ENCODE measurements at places on chromosomes 11 and 22.

GRCh38 chr11:35160246-35160824, 21.4 kb downstream of the CD44 start:
- DNase-seq: peak; percentile 45

DNA sequence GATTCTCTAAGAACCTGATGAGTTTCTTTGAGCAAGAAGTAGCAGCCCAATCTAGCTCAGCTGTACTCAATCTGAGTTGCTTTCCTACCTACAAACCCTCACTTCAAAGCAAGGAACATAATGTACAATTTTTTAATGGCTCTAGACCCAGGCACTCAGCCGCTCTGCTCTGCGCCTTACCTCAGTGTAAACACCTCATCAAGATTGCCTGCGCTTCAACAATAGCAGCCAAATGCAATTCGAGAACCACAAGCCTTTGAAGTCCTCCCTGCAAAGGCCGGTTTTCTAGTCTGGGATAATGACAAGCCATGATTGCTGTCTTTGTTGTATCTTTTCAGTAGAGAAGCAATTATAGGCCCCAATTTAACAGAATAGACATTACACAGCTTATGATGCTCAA, 38.0 kb downstream of the JHY start:
- DNase-seq: no peak

DNA sequence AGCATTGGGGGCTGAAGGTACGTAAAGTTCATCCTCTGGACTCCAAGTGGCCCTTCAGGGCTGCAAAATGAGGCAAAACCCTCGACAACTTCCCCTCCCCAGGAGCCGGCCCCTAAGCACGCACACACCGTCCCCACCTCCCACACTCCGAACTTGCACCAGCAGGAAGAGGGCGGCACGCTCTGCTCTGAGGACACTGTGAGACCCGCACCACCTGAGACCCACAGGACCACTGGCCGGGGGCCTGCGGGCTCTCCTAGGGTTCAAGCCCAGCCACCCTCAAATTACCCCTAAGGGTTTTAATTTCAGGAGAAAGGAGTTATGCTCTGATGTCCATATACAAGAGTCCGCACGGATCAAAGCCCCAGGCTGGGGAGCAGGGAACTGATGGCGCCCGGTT, 49.7 kb upstream of the BID start:
- no peak for DNase-seq

GRCh38 chr11:121727942-121728341, 275.2 kb upstream of the SORL1-AS1 start:
- no peak for DNase-seq

DNA sequence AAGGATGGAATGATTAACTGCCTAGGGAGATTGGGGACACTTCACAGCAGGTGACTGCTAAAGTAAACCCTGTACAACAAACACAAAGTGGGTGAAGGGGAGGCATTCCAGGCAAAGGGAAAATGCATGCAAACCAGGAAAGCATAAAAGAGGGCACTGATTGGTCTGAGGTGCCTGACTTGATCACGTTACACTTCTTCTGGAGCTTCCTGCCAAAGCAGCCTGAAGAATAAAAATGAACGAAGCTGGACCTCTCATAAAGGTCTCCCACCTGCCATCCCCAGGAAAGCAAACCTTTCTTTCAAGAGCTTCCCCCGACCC, 46.7 kb upstream of the SCUBE2 start:
- DNase-seq: no peak

DNA sequence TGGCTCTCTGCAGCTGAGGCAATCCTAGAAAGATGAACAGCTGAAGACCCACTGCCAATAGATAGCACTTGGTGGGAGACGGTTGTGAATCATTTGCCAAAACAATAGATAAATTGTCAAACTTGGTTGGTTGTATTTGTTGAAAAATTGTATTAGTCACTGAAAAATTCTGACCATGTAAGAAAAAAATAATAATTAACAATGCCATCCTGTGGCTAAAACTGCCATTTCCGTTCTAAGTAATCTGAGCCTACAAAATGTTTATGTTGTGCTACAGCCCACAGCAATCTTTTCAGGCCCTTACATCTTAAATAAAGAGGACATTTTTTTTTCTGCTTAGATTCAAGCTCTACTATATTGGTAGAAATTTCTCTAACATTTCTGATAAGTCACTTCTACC, 103.2 kb upstream of the ANO3 start:
- no peak for DNase-seq

DNA sequence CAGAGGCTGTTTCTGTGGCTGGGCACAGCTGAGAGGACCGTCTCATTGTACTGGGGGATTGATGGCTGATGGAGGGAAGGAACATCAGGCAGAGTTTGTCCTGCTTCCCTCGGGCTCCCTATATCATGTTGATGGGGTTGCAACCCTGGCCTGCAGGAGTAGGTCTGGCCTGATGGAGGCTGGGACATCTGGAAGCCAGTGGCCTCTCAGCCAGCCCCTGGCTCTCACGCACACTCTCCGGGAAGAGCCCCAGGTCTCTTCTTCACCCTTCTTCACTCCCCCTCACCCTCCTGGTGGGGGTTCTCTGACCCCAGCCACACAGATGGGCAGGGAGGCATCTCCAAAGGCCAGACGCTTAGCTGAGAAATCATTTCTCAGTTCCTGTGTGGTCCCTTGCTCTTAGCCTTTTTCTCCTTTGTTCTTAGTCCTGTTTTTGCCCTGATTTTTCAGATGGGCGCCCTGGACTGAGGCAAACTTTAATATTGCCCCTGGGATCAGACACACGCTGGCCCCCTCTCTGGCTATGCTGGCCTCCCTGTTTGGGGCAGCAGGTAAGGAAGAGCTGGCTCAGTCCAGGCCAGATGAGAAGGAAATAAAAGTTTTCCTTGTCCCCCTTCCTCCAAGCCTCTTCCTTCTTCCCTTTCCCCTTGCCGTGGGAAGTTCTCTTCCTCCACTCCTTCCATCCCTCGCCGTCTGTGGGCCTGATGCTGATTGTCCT, 13.9 kb upstream of the ANO1 start:
- DNase-seq: no peak

DNA sequence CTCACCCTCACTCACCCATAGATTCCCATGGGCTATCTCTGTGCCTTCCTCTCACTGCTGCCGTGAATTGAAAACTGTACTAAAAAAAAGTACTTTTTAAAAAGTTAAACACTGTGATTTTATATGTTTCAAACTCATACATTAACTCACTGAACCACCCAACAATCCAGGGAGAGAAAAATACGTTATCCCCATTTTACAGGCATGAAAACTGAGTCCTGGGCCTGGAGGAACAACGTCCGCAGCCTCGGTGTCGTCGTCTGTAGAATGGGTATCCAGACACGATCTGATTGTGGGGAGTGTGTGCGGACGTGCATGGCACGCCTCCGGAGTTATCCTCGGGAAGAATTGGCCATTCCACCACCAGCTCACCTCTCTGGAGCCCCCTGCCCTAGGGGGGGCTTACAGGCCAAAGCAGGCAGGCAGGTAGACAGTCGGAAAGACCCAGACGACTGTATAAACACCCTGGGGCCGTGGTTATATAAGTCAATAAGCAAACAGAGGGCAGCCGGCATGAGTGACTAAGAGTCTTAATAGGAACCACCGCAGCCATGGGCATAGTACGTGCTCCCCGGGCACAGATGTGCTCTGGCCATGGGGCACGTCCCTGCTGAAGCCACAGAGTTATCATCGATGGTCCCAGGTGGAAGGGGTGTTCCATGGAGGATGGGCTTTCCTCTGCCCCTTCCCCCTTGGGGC, 7.1 kb upstream of the PDGFB start:
- no peak for DNase-seq

GRCh38 chr11:20854215-20854955, 185.0 kb downstream of the NELL1 start:
- DNase-seq: no peak

DNA sequence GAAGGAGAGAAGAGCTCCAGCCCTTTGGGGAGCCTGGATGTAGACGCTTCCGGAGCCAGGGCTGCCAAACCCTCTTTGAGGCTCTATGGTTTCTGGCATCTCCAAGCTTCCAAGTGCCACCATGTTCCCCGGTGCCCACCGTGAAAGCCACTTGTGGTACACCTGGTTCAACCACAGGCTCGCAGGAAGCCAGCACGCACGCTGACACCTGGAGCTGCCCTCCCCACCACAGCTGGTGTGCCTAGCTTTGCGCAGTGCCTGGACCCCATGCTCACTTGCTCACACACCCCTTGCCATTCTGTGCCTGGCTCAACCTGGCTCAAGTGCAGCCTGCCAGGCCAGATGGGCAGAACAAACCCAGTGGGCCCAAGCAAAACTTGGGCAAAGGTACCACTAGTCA, 831.4 kb downstream of the DLG2 start:
- DNase-seq: no peak

DNA sequence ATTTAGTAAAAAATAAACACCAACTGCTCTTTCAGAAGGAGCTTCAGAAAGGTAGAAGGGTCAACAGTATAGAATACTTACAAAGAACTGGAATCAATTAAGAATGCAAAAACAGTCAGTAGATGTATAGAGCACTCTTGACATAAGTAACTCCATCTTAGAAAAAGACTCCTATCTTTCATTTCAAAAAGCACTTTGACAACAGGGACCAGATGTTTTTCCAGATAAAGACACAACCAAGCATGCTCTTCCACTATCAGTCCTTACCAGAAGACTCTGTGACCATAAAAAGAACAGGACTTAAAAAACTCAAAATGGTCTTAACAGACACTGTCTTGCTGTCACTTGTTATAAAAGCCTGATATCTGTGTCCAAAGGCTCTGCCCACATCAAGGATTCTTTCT, 5.2 kb downstream of the SLC25A17 start:
- no peak for DNase-seq

DNA sequence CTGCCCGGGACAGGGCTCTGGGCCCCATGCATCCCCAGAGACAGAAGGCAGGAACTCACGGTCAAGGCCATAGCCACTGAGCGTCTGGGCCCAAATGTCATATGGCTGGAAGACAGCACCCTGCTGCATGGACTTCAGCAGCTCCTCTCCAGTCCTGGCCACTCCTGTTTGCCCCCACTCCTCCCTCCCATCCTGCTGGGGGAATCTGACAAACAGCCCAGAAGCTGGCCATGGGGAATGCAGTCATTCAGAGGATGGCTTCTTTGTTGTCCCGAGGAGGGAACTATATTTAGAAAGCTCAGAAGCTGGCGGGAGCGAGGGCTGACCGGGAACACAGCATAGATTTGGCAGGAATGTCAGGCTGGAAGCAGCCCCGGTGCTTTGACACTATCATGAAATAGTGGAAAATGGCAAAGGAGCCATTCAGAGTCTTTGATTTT, 35.0 kb downstream of the DKK3 start:
- no peak for DNase-seq

- no peak for DNase-seq
Observed at GRCh38 chr11:78415338-78415737, 2.3 kb downstream of the GAB2 start.

GRCh38 chr11:128785141-128785540, 82.0 kb downstream of the KCNJ1 start:
- DNase-seq: no peak

GRCh38 chr22:46726066-46726985, 11.7 kb downstream of the CERK start:
- DNase-seq: no peak

GRCh38 chr11:43819926-43820325, 60.7 kb upstream of the ALKBH3 start:
- DNase-seq: no peak

DNA sequence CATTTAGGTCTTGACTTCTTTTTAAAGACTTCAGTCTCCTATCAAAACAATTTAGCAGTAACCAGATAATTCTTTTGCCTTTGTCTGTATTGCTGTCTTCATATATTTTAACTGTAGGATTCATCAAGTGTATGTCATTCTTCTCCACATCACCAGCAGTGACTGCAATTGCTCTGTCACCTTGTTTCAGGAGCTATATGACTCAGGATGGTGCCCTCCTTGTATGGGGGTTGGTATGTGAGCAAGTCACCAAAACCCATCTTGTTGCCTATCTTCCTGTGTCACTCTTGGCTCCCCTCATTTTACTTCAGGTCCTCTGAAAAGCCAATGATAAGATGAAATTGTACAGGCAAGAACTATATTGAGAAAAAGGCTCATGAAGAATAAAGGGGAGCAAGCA, 256.9 kb upstream of the LUZP2 start:
- no peak for DNase-seq

DNA sequence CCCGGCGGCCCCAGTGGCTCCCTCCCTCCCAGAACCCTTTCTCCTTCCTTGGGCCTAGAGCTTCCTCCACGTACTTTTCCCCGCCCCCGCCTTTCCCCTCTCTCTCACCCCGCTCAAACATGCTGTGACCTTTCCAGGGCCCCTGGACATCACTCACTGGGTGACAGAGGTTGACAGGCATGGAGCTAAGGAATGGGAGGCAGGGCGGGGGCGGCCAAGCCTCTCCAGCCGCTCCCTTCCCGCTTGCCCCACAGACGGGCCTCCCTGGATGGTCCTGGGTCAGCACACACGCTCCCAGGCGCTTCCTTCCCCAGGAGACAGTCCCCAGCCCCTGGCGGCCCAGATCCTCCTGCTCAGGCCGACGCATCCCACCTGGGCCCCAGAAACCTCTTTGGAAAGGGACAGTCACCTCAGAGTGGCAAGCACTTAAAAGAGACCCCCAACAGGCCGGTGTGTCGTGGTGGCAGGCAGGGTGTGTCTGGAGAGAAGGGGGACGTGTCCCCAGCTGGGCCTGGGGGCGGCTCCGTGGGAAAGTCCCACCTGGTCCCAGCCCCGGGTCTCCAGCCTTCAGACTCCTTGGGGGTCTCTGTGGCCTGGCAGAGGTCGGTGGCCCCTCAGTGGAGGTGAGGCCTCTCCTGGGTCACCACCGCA, 8.8 kb downstream of the H19 start:
- no peak for DNase-seq

DNA sequence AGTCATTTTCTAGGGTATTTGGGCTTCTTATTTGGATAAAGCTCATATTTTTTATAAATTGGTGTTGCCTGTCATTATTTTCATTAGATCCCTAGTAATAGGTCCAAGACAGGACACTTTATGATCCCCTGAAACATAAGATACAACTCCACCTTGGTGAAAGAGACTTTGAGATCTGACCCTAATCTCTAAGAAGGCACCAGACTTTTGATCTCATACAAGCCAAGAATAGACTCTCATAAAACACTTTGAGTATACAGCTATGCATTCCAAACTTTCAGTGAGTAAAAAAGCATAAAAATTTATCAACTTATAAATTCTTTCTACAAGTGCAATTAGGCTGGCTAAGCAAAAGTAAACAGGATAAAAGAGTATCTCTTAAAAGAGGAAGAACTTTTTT, 451.2 kb downstream of the MN1 start:
- no peak for DNase-seq

GRCh38 chr11:60985991-60986915, 14.8 kb downstream of the CD6 start:
- DNase-seq: peak; percentile 96

Data from CD4-positive, alpha-beta T cell treated with Interleukin-6 at 100 ng/mL for 8 hours (primary cell).